Left ventricle myocardium superior (tissue), 1 donor: ENCODE measurements at places on chromosomes 6 and 20.
A peak's percentile ranks its signal among the peaks of the same experiment; 100 is the strongest.

DNA sequence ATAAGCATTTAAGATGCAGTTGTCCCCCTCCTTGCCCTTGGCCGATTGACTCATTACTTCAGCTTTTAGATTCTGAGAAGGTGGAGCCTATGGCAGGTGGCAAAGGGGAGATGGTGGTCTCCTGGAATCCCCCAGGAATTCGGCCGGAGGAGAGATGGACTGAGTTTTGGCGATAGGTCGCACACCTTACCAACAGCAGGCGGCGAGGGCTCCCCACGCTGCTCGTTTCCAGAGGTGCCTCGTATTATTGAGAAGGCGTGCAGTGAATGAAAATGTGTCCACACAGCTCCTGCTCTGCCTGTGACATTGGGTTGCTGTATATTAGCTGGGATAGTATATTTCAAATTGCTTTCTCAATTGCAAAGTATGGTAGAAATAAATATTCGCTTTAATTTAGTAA lies 224.5 kb downstream of the ARID1B start:
- DNase-seq: no peak

DNA sequence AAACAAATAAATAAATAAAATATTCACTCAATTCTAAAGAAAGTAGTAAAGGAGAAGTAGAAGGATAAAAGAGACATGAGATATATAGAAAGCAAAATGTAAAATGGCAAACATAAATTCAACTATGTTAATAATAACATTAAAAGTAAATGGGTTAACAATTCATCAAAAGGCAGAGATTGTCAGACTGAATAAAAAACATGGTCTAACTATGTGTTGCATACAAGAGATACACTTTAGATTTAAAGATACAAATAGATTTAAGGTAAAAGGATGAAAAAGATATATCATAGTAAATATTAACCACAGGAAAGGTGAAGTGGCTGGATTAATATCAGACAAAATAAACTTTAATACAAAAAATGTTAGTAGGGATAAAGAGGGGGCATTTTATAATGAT lies 35.8 kb upstream of the PDE10A start:
- no peak for DNase-seq

GRCh38 chr6:19587238-19587942 lies 249.8 kb upstream of the ID4 start:
- DNase-seq: no peak

- no peak for DNase-seq
These were observed 92.4 kb downstream of the SCML4 start for GRCh38 chr6:107731422-107732319.

- DNase-seq: no peak
These were observed 109.8 kb upstream of the PTPRK start for GRCh38 chr6:128630213-128630612.

DNA sequence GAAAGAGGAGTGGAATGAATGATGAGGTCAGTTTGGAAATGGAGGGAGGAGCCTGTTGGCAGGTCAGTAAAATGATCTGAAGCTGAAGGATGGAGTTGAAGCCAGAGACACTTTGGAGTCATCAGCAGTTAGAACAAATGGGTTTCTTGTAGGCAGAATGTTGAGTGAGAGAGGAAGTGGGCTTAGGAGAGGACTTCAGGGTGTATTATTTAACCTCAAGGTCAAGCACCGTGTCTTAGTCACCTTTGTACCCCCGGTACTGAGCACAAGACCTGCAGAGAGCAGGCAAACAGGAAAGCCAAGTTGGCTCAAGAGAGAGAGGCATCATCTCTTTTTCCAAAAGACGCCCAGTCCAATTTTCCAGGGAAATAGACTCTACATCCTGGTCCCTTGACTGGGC lies 23.3 kb downstream of the C20orf173 start:
- no peak for DNase-seq

GRCh38 chr20:34904202-34904621 lies 27.8 kb downstream of the ACSS2 start:
- no peak for DNase-seq

DNA sequence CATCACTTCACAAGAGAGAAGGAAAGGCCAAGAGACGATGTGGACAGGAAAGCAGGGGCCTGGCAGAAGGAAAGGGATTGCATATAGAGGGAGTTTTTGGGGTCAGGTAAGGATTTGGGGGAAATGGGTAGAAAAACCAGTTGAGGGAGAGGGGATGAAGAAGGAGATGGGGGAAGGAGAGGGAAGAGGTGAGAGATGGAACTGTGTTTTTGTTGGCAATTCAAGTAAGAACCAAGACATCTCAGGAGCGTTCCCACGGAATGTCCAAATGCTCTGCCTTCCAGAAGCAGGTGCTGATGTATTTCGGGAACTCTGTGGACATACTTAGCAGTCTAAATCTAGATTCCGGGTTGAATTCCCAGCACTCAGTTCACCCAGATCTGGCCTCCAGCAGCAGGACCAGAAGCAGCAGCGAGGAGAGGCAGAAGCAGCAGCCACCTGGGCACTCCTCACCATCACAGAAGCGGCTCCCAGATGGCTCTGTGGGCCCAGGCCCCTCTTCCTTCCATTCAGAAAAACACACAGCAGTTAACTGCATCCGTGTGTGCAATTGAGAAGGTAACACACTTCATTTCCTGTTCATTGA lies 88.8 kb downstream of the DZANK1 start:
- no peak for DNase-seq

GRCh38 chr20:57179265-57179664 lies 87.2 kb downstream of the BMP7 start:
- no peak for DNase-seq

- no peak for DNase-seq
These were observed 6.0 kb downstream of the CD83 start for GRCh38 chr6:14123386-14124111.

DNA sequence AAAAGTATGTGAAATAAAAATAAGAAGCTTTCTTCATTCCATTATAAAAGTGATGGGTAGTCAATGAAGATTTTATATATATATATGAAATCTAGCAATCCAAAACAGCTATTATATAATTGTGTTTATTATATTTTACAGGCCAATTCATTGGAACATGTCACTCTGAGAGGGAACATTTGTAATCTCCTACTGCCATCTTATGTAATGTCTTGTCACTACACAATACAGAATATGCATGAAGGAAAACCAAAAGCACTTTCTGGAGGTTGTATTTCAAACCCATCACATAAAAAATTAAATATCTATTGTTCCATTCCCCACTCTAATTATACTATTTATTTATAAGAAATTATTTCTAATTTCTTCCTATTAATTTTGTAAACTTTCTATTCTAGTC lies 31.5 kb upstream of the IRAK1BP1 start:
- DNase-seq: no peak

- DNase-seq: no peak
These were observed 19.4 kb downstream of the TPX2 start for GRCh38 chr20:31758521-31758920.

DNA sequence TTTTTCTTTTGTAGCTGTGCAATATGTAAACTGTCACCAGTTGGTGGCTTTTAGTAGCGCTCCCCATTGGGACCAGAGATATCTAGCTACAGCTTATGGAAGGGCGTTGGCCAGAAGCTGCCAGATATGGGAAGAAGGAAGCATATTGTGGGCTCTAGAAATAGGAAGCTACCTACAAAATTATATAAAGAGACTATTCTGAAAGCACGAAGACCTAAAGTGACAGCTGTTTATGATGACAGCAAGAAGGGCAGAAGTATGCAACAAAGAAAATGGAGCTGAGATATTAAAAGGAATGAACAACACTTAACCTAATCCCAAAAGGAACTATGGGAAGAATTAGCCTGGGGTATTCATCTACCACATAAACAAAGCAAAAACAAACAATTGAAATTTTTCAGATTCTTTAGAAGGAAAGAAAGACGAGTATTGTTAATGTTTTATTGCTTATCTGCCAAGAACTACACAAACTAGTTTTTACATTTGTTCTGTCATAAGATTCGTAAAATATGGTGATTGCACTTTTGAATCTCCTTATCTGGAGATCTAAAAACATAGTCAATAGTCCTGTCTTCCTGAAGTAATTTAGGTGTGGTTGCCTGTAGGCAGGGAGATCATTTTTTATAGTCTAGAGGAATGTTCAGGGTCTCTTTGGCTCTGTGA lies 81.6 kb downstream of the NCOA7 start:
- DNase-seq: no peak

DNA sequence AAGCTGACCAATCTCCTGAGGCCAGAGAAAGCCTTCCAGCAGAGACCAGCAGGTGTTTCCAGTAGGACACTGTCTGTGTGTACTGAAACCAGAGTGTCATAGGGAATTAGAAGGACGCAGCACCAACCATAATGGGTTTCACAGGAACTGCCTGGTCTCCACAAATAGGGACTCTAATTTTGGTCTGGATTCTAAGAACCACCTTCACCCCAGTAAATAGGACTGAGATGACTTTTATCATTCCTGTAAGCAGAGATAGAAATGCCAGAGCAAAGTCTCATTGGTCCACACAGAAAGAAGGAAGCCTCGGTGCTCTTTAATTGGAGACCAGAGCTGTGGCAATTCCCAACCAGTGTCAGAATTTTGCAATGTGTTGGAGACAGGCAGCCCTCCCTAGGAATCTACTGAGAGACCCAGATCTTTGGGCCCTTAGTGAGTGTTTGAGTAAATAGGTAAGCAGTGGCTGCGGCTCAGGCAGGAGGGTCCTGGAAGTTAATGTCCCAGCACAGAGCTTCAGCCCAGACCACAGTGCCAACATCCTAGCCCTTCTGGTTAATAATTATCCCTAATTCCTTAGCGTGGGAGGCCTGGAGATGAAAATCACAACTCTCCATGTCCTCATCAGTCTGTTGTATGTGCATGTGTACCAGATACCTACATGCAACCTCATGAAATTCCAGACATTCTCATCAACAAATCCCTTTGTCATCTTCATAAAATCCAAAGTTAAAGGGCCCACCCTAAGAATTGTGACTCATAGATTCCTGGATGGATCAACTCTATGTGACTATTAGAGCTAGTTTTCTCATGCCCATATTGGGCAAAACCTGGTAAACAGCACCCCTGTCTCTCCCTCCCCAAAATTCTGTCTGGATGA lies 81.2 kb downstream of the UNC5CL start:
- no peak for DNase-seq

- DNase-seq: peak; percentile 94
These were observed 435 bp downstream of the DLK2 start for GRCh38 chr6:43454696-43455530.

DNA sequence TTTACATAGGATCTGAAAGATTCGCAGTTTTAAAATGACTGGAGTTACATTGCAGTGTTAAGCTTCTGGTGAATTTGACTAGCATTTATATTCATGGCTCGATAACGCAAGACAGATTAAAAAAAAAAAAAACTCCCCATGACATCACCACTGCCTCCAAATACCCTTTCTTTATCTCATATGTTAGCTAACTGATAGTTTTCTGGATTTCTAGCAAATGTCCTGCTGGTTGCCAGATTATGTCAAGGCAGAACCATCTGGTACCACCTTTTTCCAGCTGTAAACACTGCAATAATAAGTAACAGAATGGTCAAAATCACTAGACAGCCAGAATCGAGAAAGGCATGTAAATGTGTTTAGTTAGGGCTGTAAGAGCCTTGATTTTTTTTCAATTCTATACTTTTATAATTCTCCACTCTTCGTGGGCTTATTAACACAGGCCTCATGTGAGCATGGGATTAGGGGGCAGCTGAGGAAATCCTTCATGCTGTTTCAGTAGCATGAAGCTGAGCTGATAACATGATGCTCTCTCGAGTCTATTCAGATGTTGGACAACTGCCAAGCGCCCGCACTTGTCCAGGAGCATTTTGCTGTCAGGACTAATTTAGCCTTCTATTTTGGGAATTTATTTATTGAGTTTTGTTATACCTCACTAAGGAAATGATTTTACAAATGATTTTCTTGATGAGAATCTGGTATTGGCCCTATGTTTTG lies 166.0 kb upstream of the SCGN start:
- DNase-seq: peak; percentile 72

GRCh38 chr20:49699200-49699992 lies 14.3 kb downstream of the B4GALT5 start:
- DNase-seq: no peak

DNA sequence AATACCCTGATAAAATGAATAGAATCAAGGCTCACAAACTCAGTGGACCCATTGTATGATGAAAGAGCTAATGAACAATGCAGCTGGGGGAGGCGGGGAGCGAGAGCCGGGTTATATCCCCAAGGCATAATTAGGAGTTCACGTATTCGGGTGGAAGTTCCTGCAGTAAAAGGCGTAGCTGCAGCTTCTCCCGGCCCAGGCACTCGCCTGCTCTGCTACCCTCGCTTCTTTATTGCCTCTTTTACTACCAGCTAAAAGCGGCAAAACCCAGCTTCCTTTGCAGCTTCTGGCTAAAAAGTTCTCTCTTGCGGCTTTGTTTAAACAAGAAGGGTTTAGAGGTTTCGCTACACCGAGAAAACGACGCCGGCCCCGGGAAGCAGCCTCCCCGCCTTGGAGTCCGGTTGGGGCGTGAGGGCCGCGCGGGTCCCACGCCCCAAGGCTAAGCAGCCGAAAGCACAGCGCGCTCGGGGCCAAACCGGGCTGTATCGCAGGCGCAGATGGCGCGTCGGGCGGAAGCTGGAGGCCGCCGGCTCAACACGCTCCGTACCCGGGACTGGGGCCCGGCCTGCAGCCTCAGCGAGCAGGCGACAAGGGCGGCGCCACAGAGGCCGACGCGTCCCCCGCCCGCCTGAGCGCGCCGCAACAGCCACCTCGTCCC lies 1.6 kb downstream of the ZBTB2 start:
- peak; percentile 76 for DNase-seq

GRCh38 chr6:169786349-169786748 lies 34.9 kb downstream of the ERMARD start:
- DNase-seq: no peak

DNA sequence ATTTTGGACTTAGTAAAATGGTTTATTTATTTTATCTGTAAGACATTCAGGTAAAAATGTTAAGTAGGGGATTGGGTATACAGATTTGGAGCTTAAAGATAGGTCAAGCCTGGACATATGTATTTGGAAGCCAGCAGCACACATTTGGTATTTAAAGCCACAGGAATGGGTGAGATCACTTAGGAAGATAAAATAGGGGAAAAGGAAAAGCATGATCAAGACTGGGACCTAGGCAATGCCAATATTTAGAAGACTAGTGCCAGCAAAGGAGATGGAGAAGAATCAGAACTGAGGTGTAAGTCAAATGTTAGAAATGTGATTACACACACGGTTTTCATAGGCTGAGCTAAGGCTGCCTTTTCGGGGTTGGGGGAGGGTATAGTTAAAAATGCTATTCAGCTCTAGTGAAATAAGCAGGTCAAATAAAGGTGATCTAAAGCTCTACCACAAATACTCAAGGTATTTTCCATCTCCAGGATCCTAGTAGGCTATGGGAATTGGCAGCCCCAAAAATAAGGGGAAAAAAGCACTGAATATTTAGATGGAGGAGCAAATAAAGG lies 20.6 kb downstream of the SLC2A12 start:
- no peak for DNase-seq

DNA sequence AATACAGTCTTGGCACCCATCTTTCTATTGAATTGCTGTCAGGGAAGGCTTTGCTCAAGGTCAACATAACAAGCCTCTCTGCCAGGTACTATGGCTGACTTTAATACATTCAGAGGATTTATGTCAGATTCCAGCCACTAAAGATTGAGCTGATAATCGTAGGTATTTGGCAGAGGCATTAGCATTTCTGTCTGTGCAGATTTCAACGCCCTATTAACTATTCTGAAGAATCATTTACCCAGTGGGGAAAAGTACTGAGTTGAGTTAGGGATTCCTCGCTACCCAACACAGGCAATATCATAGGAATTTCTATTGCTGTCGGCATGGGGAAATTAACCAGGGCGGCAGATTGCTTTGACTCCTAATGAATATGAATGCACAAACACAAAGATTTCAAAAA lies 233.7 kb upstream of the SPTLC3 start:
- no peak for DNase-seq

- DNase-seq: no peak
These were observed 11.9 kb downstream of the FAM184A start for GRCh38 chr6:119066517-119066916.
